ENCODE measurements at places on chromosomes 11 and 22. TPM values are rescaled to one million over a fixed set of nuclear protein-coding genes. Genes with fewer than 3 reads are reported as not detected.

PAFAH1B2 gene
- total RNA-seq, result 60.7 TPM

KCNK4 gene
- total RNA-seq, result not detected

TRIM51 gene
- total RNA-seq, result not detected

DEPDC5 gene
- total RNA-seq, result 5.2 TPM

LMO2 gene
- total RNA-seq, result 56.0 TPM

GRCh38 chr11:44608991-44609782 lies 43.7 kb downstream of the CD82 start:
- peak overlapping the region; percentile 52 for H3K27ac ChIP-seq
- no peak overlapping the region for H3K4me3 ChIP-seq
- no peak for DNase-seq
- peaks cover 60% of the 10 kb centered on the region for H3K4me1 ChIP-seq
- H3K36me3 ChIP-seq, result no peaks in the 10 kb centered on the region
- no peaks in the 10 kb centered on the region for H3K27me3 ChIP-seq

DNA sequence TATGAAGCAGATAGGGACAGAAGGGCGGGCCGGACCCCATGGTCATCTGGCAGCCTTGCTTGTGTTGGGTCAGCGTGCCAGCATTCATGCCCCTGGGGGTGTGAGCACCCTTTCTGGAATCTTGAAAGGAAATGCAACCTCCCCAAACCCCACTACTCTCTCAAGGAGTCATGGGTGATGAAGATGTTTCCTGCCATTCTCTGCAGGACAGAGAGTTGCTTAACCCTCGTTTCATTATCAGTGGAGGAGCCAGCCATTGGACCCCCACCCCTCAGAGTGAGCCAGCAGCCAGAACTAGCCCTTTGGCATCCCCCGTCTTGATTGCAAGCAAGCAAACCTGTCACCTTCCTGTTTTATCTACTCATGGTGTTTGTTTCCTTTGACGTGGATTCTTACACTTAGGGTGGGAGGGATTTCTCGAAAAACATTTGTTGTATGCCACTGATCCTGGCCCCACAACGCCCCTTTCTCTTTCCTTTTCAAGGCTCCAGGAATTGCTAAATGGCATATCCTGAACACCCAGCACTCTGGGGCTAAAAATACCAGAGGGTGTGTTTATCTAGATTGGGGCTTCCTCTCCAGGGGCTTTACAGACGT lies 258.3 kb downstream of the ETS1 start:
- no peak overlapping the region for H3K27ac ChIP-seq
- DNase-seq, result no peak
- H3K4me1 ChIP-seq, result no peaks in the 10 kb centered on the region
- H3K36me3 ChIP-seq, result no peaks in the 10 kb centered on the region
- no peaks in the 10 kb centered on the region for H3K27me3 ChIP-seq
- no peak overlapping the region for H3K4me3 ChIP-seq

DNA sequence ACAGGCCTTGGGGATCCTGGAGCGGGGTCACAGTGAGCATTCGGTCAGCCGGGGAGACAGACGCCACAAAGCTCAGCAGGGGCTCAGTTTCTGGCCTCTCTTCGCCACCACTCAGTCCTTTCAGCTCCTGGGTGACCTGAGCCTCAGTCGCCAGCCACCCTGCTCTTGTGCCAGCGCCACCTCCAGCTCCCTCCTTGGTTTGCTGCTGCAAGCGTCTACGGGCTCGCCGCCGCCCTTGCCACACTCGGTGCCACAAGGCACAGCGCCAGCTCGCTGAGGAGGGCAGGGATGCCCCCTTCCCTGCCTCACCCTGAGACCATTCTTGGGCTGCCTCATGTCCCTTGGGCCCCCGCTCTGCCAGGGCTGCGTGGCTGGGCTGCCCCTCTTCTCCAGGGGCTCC lies 1.5 kb upstream of the EEF1G start:
- DNase-seq, result no peak
- H3K4me3 ChIP-seq, result peak overlapping the region; percentile 78
- peak overlapping the region; percentile 89 for H3K27ac ChIP-seq

- H3K27me3 ChIP-seq, result no peaks in the 10 kb centered on the region
- H3K4me3 ChIP-seq, result no peak overlapping the region
- no peak for DNase-seq
- H3K36me3 ChIP-seq, result no peaks in the 10 kb centered on the region
Observed at GRCh38 chr22:32818446-32819115, 17.1 kb downstream of the TIMP3 start.

GRCh38 chr22:41052661-41053490 lies 39.5 kb upstream of the EP300 start:
- no peaks in the 10 kb centered on the region for H3K36me3 ChIP-seq
- no peaks in the 10 kb centered on the region for H3K27me3 ChIP-seq
- DNase-seq, result no peak
- H3K4me3 ChIP-seq, result no peak overlapping the region
- H3K27ac ChIP-seq, result no peak overlapping the region

GRCh38 chr11:59801981-59802638 lies 8.5 kb downstream of the MRPL16 start:
- peaks cover 63% of the 10 kb centered on the region for H3K36me3 ChIP-seq
- DNase-seq, result no peak

DNA sequence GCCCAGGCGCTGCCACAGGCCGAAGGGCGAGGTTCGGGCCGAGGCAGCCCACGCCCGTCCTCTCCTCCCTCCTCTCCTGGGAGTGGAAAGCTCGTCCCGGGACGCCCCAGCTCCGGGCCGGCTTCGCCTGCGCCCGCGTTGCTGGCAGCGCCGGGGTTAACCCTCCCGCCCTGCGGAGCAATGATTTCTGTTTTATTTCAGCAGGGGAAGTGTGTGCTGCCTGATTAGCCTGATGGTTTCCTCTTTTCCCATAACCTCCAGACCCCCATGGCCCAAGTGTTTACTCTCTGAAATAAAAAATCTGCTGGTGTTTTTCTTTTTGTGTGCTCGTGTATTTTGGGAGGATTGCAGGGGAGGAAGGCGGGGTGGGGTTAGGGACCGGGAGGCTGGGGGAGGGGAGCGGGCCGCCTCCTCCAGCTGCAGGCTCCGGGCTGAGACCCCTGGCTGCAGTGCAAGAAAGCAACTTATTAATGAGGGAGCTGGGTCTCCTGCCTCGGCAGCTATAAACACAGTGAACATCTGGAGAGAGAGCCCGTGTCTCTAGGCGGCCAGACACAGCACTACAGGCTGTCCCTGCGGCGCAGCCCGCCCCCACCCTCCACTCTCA lies 38.6 kb downstream of the ETS1 start:
- H3K4me3 ChIP-seq, result peak overlapping the region; percentile 58
- peak; percentile 70 for DNase-seq
- no peaks in the 10 kb centered on the region for H3K27me3 ChIP-seq
- H3K36me3 ChIP-seq, result no peaks in the 10 kb centered on the region
- H3K27ac ChIP-seq, result peak overlapping the region; percentile 31

DNA sequence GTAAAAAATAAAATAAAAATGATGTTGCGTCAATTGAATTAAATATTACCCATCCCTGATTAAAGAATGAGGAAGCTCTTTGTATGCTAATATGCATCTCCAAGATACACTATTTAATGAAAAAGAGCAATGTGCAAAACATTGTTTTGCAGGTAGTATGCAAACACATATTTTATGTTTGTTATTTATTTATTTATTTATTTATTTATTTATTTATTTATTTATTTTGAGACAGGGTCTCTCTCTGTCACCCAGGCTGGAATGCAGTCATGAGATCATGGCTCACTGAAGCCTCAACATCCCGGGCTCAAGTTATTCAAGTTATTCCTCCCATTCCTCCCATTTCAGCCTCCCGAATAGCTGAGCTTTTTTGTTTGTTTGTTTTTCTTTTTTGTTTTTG lies 7.2 kb upstream of the CHST1 start:
- H3K27ac ChIP-seq, result no peak overlapping the region
- no peak for DNase-seq
- H3K36me3 ChIP-seq, result no peaks in the 10 kb centered on the region
- no peaks in the 10 kb centered on the region for H3K27me3 ChIP-seq
